ENCODE measurements at places on chromosomes 5 and 9.
A peak's percentile ranks its signal among the peaks of the same experiment; 100 is the strongest.

- no peak for DNase-seq
Observed at GRCh38 chr9:101626295-101626694, 31.5 kb upstream of the PPP3R2 start.

GRCh38 chr9:84991514-84991870 lies 322.0 kb downstream of the NTRK2 start:
- no peak for DNase-seq

DNA sequence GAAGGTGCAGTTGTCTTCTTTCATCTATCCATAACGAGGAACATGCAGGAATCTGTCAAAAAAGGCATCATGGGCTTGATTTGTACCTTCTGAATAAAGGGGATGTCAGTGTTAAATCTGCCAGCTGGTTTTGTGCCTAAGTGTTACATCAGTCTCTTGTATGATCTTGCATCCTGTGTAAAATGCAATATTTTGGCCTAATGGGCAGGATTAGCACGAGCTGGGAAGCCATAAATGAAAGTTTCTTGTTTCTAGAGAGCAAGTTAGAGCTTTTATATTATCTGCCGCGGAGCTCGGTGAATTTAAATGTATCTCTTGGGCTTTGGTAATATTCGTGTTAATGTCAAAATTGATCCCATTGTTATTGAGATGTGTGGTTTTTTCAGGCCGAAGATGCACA lies 526.1 kb upstream of the WWC1 start:
- no peak for DNase-seq

- DNase-seq: no peak
Observed at GRCh38 chr9:87199278-87199677, 252.0 kb upstream of the GAS1 start.

GRCh38 chr5:167415779-167416746 lies 875.4 kb upstream of the WWC1 start:
- no peak for DNase-seq

DNA sequence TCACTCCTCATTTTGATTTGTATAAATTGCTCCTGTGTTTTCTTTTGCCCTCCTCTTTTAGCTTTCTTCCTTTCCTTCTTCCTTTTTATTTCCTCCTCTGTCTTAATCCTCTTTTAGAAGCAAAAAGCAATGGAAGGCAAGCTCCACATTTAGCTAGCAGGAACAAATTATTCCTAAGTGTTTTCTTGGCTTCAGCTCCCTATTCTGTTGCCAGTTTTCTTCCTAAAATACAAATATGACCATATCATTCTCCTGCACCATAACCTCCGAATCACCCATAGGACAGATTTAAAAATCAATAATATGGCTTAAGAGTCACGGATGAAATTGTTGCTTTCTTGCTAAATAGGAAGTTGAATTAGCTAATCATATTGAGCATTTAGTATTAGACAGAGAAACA lies 49.4 kb downstream of the GRIN3A start:
- no peak for DNase-seq

DNA sequence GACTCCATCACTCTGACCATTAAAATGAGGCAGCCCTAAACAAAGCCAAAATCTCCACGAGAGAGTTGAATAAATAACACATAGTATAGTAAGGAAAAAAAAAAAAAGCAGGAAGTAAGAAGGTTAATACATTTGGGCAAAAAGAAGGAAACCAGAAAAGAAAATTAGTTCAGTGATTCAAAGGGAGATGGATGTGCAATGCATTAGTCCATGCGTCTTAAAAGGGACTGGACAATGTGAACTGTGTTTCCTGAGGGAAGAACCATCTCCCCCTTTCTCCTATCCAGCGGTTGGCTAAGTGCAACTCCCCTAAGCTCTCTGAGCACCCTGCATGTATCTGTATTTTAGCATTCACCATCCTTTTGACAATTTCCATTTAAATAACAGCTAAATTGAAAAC lies 1.4 kb downstream of the ANKRA2 start:
- DNase-seq: no peak

GRCh38 chr5:135379046-135379654 lies 19.9 kb downstream of the MACROH2A1 start:
- DNase-seq: no peak

DNA sequence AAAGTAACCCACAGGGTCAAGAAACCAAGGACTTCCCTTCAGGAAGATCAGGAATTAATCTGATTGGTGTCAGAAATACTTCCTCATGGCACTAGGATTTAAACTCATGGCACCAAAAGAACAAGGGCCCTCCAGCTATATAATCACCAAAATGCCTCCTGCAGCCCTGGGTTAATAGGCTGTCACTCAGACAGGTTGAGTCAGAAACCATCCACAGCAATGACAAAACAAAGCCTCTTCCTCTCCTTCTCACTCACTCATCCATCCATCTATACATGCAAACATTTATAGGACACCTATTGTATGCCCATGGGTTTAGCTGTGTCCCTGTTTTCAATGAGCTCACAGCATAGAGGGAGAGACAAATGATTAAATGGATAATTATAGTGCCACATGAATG lies 62.5 kb upstream of the SPOCK1 start:
- no peak for DNase-seq

- DNase-seq: no peak
Observed at GRCh38 chr5:179890751-179891682, 16.7 kb downstream of the TBC1D9B start.

- DNase-seq: no peak
Observed at GRCh38 chr5:180130291-180130869, 58.8 kb upstream of the RNF130 start.

- DNase-seq: no peak
Observed at GRCh38 chr9:78666818-78667414, 370.0 kb downstream of the PSAT1 start.

GRCh38 chr9:133074111-133074651 lies 12.4 kb downstream of the CEL start:
- no peak for DNase-seq

GRCh38 chr5:1453613-1454012 lies 8.4 kb upstream of the SLC6A3 start:
- DNase-seq: no peak

DNA sequence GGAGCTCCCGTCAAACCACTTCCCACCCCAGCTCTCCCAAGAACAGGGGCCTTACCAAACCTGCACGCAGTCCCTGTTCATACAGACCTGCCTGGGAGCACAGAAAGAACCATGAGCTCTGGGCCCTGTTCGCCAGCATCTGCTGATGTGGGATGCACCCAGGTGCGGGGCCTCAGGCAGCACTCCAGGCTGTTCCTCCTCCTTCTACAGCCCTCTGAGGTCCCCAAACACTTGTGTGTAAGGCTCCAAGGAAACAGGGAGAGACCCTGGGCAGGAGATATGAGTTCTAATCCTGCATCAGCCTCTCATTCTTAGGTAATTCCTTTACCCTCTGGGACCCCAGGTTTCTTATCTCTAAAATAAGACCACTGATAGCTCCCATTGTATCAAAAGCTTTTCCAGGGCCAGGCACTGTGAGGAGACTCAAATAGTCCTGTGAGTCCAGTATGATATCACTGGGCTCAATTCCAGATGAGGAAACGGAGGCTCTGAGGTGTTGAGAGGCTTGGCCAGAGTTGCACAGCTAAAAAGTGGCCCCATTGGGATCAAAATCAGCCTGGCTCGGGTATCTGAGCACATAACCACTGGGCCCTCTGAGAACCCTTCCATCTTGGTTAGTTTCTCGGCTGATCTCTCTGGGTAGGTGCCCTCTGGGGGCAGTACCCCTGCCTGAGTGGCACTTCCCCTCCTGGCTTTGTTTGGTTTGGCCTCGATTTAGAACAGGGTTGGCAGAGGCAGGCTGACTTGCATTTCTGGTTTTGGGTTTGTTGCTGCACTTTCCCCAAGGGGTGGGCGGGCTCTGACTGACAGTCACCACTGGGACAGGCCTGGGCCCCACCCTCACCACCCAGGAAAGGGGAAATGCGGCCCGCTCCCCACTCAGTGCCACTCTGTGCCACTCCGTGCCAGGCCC lies 116.8 kb downstream of the RGS3 start:
- no peak for DNase-seq

GRCh38 chr5:60633341-60633740 lies 66.6 kb downstream of the DEPDC1B start:
- DNase-seq: no peak

- no peak for DNase-seq
Observed at GRCh38 chr5:88886252-88886651, 3.3 kb upstream of the MEF2C start.

GRCh38 chr9:113349445-113350094 lies at the start of gene BSPRY:
BSPRY (plus strand) TSS chr9:113349541; CDS start chr9:113349580, 39 bp downstream.
- DNase-seq: peak; percentile 93

GRCh38 chr5:135034236-135034962 lies 371 bp upstream of the PITX1 start:
- peak; percentile 67 for DNase-seq

DNA sequence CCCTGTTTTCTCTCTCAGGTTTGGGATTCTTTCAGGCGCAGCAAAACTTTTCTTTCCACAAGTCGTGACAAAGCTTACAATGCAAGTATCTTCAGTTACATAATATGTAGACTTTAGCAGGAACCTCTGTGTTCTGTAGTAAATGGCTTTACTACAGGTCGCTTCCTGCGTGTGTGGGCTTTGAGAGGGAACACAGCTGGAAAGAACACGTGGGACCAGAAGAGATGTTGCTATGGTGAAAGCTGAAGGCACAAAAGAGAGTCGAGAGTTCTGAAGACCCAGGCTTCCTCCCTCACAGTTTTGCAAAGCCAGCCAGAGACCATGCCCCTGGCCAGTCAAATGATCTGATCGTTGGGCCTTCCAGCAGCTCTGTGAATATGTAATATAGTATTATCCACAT lies 4.0 kb downstream of the ANKRD55 start:
- DNase-seq: no peak

GRCh38 chr5:123350742-123351141 lies 72.5 kb downstream of the CEP120 start:
- no peak for DNase-seq

DNA sequence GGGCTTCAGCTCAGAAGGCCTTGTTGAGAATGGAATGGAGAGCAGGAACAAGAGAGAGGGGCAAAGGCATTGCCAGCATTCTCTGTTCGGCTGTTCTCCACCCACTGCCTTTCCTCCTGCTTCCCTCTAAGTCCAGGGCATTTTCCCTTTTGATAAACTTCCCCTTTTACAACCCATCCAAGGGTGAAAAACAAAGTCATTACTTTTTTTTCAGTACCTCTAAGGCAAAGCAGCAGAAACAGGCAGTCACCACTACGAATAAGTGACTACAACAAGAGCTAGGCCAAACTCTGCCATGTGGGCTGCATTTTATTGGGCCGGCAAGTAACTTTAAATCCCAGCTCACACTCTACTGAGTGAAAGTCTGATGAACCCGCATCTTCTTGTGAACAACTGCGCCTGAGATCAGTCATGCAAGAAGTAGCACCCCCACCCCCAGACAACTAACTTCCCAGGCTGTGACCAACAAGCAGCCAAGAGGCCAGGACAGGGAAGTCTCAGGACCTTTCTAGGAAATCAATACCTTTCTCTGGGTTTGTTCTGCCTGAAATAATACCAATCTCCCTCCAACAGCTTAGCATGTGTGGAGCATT lies 13.1 kb downstream of the IL7R start:
- no peak for DNase-seq

- no peak for DNase-seq
Observed at GRCh38 chr5:109354761-109355160, 55.0 kb downstream of the PJA2 start.

- DNase-seq: no peak
Observed at GRCh38 chr5:74497706-74498105, 142.8 kb downstream of the ENC1 start.

DNA sequence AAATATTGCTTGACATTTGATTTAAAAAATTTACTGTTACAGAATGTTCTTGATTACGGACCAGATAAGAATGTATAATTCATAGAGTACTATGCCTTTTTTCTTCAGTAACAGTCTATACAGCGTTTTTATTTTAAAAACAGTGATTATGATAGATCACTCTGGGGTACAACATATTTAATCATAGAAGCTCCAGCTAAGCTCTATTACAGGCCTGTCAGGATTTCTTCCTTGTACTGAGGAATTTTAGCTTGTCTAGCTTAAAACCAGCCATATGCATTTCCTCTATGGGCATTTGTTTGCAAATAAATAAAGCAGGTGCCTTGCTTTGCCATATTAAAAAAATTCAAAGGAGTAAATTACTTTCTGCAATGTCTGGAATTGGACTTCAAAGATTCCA lies 423.8 kb downstream of the BNC2 start:
- DNase-seq: no peak

GRCh38 chr9:85064811-85065371 lies 395.4 kb downstream of the NTRK2 start:
- DNase-seq: no peak

DNA sequence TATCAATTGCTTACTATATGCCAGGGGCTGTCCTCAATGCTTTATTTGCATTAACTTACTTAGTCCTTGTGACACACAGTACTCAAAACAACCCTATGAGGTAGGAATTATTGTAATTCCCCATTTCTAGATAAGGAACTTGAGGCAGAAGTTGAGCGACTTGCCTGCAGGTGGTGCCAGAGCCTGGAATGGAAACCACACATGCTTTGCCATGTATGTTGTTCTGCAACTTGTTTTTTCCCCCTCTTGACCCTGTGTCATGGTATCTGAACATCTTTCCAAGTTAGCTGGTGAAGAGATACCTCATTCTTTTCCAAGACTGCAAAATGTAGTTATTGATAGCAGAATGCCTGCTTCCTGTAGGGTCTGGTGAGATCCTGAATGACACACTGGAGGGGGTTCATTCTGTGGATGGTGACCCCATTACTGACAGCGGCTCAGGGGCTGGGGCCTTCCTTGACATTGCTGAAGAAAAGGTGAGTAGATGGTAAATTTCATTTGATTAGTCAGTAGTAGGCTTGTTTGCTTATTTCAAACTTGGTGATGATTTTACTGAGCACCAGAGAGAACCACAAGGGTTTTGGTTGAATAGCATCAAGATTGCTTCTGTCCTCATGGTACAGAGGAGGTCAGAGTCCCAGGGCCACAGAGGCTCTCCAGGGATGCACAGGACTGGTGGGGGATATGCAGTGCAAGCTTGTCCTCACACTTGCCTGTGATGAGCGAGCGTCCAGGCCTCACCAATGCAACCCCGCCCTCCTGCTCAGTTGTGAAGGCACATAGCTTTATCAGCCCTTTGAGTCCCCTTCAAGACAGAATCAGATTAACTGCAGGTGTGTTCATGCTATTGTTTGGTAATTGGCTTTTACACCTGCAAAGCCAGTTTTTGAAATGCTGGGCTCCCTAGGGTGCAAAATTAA lies 57.0 kb downstream of the COL15A1 start:
- DNase-seq: no peak

DNA sequence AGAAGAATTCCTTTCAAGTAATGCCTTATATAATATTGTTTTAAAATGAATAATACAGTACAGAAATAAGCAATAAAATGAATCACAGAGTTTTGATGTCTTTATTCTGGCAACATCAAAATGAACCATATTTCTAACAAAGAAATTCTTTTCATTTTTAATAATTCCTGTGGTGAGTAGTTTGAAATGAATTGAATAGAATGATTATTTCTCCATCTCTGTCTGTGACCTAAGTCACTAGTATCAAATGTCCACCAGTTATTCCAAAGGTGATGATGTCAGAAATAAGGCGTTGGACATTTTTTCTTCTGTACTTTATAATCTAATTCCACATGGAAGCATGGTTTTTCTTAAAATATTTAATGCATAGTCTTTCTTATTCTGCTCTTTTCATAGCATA lies 106.2 kb downstream of the ADAMTSL1 start:
- DNase-seq: no peak

All from iPS-NIHi11 (cell line).